ENCODE measurements at places on chromosomes 16 and 17. TPM values are rescaled to one million over a fixed set of nuclear protein-coding genes. Genes with fewer than 3 reads are reported as not detected.

Gene MLST8
- 28.5 TPM for total RNA-seq

Gene WNT9B
- total RNA-seq: not detected

Gene TPPP3
- 3.7 TPM for total RNA-seq

Gene KIF2B
- total RNA-seq: not detected

Gene ANKRD40CL
- total RNA-seq: not detected

Gene ZACN
- total RNA-seq: not detected

Gene KRTAP4-9
- not detected for total RNA-seq

Gene FNDC8
- total RNA-seq: not detected

Gene TCAP
- 0.40 TPM for total RNA-seq

Gene ATP2A1
- 0.48 TPM for total RNA-seq

Measured in esophagus mucosa (tissue), 1 donor.